NCI-H2029 (cell line): ENCODE measurements at places on chromosomes 1 and 21.

GRCh38 chr1:231192620-231193163 is 30.8 kb downstream of the TRIM67 start:
- DNase-seq: peak; percentile 89

DNA sequence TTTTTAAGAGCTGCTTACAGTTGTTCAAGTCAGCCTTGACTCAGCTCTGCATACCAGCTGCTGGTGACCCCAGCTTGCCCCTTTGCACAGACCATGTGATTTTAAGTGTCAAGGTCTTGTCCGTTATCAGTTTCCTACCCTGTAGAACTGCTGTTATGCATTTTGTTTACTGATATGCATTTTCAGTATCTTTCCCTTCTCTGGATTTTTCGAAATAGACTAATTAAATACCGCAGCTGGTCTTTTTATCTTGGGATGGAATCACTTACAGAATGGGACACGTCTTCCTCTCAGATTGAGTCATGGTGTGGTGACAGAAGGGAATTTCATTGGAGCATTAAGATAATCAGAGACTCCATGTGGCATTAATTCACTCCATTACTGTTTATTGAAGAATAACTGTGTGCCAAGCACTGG is 145.6 kb downstream of the FMN2 start:
- DNase-seq: no peak

DNA sequence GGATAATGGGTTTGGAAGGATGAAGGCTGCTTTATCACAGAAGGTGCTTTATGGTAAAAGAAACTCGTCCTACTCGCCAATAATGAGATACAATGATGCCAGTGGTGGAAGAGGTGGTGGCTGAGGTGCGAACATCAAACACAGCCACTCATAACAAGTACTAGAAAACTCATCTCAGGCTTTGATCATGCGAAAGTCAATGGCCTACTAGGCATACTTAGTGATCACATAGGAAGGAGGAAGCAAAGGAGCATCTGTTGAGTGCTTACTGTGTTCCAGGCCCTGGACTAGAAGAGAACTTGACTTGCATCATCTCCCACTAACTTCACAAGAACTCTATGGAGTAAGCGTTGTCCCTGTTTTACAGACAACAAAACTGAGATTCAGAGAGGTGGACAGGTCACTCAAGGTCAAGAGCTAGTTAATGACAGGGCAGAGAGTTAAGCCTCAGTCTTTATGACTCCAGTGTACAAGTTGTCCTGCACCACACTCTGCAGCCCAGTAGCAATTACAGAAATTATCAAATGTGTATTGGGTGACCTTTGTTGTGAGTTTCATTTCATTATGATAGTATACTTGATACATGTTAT is 33.6 kb downstream of the RUNX1 start:
- no peak for DNase-seq

DNA sequence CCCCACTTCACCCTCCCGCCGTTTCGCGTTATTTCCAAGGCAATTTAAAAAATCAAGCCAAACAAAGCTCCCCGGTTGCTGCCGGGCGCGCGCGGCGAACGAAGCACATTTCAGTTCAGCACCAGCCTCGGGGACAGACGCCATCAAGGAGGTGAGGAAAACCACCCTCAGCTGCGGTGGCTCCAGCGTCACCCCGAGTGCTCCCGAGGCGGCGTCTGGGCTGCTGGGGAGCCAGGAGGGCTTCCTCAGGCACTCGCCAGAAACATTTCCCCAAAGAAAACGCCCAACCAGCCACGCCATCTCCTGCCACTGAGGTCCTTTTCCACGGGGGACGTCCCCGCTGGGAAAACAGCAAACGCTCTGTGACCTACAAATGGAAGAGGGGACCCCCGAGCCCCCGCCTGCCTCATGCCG is 623 bp downstream of the GNG4 start:
- DNase-seq: no peak

- DNase-seq: no peak
These were observed 32.5 kb downstream of the ATP5PO start for GRCh38 chr21:33883118-33883517.

DNA sequence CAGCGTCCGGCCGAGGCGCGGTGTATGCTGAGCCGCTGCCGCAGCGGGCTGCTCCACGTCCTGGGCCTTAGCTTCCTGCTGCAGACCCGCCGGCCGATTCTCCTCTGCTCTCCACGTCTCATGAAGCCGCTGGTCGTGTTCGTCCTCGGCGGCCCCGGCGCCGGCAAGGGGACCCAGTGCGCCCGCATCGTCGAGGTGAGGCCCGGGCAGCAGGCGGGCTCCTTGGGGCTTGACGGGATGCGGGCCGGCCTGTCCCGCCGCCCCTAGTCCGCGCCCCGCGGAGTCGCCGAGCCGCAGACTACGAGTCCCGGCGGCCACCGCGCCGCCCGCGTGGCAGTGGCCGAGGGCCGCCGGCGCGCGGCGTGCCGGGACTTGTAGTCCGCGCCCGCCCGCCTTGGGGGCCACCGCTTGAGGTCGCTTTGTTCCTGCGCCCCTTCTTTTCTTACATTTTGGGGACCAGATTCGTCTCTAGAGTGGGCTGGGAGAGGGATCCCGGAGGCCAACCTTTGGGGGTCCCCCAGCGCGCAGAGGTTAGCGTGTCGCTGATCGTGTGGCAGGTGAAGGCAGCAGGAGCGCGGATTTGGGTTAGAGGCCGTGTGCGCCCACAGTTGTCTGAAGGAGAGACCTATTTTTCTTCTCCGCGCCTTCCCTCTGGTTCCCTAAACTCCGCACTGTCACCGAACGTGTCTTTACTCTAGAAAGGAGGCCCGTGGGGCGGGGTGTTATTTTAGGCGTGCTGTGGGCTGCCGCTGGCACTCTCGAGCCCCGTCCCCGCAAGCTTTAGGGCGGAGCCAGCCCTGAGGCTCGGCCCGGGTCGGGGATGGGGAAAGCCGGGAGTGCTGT is 553 bp downstream of the CMPK1 start:
- DNase-seq: peak; percentile 83

DNA sequence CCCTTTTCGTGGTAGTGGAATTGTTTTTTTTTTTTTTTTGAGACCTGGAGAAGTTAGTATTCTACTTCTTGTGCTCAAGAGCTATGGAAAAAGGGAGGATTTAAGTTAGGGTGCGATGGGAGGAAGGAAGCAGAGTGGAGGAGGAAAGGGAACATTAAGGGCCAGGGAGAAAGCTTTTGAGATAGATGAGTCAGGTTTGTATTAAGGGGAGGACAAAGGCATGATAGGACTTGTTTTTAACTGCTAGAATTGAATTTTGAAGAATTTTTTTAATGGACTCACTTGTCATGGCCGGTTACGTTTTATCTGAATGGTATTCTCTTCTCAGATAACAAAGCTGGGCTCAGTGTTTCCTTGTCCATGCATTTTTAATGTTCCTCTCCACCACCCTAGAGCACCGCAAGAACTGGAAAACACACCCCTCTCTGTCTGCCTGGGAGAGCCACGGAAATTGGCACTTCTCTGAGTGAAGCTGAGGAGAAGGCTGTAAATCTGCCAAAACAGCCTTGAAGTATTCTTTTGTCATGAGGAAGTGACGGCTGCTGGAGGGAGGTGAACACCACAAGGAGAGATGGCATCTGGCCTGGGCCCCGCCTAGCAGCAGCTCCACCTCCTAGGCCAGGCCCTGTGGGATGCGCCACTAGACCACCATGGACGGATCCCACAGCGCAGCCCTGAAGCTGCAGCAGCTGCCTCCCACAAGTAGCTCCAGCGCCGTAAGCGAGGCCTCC is 3.5 kb downstream of the NIPAL3 start:
- peak; percentile 83 for DNase-seq

- DNase-seq: no peak
These were observed 33.2 kb downstream of the STUM start for GRCh38 chr1:226581650-226582330.

- no peak for DNase-seq
These were observed 102.9 kb downstream of the PTPRC start for GRCh38 chr1:198741744-198742143.

GRCh38 chr1:165882168-165882837 is 54.9 kb downstream of the UCK2 start:
- no peak for DNase-seq

GRCh38 chr1:240152611-240153297 is 61.1 kb downstream of the FMN2 start:
- DNase-seq: no peak

- no peak for DNase-seq
These were observed 49.8 kb downstream of the SKI start for GRCh38 chr1:2277741-2278488.

DNA sequence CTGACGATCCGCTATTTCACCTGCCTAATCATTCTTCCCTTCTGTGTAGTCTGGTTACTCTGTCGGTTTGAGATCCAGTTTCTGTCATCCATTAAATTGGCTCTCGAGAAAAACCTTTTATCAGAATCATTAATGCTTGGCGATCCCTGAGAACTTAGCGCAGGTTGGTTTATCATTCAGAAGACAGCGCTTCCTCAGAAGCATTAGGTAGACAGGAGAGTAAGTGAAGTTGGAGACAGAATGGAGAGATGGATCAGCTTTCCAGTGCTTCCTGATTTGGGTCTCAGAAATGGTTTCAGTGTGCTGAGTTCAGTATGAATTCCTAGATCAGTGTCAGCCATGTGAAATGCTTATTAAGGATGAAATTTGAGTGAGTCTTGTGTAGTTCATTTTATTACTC is 1.3 kb downstream of the USP1 start:
- DNase-seq: no peak

GRCh38 chr1:26190373-26190987 is at the start of gene CATSPER4:
CATSPER4 (plus strand) TSS chr1:26190602; CDS start chr1:26190628, 26 bp downstream.
- no peak for DNase-seq
